ENCODE measurements at places on chromosomes 16 and 17.

GRCh38 chr16:56288019-56288418, 96.7 kb downstream of the GNAO1 start:
- no peak for DNase-seq

GRCh38 chr16:81456523-81457325, 12.1 kb downstream of the CMIP start:
- DNase-seq: no peak

DNA sequence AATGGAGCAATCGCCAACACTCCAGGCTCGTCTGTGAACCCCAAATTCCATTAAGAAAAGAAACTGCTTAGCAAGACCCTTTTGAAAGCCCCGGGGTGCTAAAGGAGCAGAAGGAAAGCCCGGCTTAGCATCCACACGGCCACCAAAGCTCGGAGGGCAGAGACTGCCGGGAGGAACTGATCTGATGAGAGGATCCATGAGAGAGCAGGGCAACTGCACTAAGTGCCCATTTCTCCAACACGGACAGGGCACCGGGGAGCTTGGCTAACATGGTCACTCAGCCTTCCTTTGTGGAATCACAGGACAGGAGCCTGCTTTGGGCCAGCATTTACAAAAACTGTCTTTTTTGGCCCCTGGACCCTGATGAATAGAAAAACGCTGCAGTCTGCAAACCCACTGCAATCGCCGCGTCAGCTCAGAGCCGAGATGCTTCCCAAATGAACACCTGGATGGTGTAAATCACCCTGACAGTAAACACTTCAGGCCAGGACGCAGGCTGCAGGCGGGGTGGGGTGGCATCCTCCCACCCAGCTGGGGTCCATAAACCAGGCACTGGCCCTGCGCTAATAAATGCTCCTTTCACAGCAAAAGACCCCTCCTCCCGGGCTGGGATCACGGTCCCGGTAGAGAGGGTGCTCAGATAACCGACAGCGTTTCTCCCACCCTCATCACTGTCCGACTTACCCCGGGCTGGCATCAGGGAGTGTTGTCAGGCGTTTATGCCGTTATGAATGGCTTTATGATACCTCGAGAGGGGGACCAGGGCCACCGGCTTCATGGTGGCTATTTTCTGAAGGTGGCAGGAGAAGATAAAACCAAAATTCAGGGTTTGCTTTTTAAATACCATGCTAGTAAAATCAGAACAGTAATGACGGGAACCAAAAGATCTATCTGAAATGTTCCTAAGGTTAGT, 299.5 kb downstream of the IRF8 start:
- no peak for DNase-seq

GRCh38 chr17:42188749-42189650, 3.7 kb upstream of the HCRT start:
- no peak for DNase-seq

- DNase-seq: no peak
These were observed 11.6 kb upstream of the CES3 start for GRCh38 chr16:66949472-66949871.

- no peak for DNase-seq
These were observed 192.8 kb downstream of the SHCBP1 start for GRCh38 chr16:46428108-46429061.

- no peak for DNase-seq
These were observed 2.0 kb downstream of the CUEDC1 start for GRCh38 chr17:57953219-57953618.

- DNase-seq: peak; percentile 9
These were observed 77.5 kb downstream of the MRTFB start for GRCh38 chr16:14148569-14148968.

DNA sequence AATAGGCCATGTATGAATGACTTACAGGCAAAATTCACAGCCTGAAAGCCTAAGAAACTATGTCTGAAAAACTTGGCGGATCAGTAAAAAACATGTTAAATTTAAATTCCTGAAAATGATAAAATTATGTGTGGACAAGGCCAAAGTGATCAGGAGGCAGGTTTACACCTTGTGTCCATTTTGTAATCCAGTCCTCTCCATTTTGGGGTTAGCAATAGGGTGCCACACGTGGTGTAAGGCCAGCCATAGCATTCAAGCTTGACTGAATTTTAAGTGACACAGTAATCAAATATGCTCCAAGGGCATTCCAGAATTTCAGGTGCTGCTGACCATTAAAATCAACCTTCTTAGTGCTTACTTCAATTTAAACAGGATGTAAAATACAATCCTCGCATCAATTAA, 2.7 kb downstream of the RNF43 start:
- DNase-seq: no peak

DNA sequence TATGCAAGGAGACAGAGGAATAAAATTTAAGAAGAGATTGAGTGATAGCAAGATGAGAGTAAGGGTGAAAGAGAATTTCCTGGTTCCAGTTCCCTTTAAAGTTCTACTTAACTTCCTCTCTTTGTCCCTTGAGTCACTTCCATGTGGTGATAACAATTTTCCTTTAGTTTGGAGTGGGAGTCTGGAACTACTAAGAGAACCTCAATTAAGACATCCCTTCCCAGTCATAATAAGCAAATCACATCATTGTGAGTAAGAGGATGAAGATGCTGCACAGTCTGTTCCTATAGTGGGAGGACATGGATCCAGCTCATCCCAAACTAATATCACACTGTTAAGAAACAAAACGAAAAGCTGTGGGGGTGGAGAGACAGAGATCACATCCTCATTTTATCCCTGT, 24.4 kb downstream of the TBX21 start:
- DNase-seq: no peak

- DNase-seq: no peak
These were observed 286.1 kb downstream of the SEC14L1 start for GRCh38 chr17:77426676-77427386.

- DNase-seq: peak; percentile 29
These were observed at the start of gene CIITA for GRCh38 chr16:10876799-10877341. Gene CIITA (plus strand): TSS chr16:10877202. CDS start chr16:10877331, 129 bp downstream.

- DNase-seq: no peak
These were observed 389.5 kb downstream of the KCNJ2 start for GRCh38 chr17:70558821-70559220.
